ENCODE measurements at places on chromosomes 2 and 18.

- peak; percentile 74 for DNase-seq
These were observed 95.7 kb upstream of the SLC39A10 start for GRCh38 chr2:195561116-195561921.

GRCh38 chr2:169158874-169159273 lies 89.5 kb downstream of the DHRS9 start:
- DNase-seq = no peak

DNA sequence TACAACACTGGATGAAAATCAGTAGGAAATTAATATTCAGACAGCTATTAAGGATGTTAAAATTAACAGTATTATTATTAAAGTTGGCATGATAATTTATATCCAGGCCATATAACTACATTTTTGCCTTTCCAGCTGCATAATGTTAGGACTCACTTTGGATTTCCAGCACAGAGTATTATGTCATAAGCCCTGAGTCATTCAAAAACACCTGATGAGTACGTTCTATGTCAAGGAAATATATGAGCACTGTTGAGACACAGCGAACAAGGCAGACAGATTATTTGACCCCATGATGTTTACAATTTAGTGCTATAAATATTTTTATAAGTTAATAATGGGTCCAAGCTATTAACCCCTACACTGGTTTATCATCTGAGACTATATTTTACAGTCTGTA lies 59.8 kb upstream of the RIT2 start:
- DNase-seq = no peak

DNA sequence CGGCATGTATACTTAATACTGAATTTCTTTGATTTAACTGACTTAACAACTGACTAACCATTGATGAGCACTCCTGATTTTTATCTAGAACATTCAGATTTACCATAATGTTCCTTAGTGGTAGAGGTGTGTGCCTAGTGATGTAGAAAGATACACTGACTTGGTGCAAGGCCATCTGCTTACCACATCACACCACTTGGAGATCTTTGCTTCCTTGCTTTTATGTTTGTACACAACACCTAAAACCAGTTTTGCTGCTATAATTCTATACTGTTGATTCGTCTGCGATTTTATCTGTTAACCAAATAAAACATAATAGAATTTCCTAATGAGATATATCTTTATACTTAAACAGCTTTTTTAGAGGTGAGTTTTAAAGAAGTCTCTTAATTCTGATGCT lies 3.9 kb upstream of the FARP2 start:
- DNase-seq = no peak

DNA sequence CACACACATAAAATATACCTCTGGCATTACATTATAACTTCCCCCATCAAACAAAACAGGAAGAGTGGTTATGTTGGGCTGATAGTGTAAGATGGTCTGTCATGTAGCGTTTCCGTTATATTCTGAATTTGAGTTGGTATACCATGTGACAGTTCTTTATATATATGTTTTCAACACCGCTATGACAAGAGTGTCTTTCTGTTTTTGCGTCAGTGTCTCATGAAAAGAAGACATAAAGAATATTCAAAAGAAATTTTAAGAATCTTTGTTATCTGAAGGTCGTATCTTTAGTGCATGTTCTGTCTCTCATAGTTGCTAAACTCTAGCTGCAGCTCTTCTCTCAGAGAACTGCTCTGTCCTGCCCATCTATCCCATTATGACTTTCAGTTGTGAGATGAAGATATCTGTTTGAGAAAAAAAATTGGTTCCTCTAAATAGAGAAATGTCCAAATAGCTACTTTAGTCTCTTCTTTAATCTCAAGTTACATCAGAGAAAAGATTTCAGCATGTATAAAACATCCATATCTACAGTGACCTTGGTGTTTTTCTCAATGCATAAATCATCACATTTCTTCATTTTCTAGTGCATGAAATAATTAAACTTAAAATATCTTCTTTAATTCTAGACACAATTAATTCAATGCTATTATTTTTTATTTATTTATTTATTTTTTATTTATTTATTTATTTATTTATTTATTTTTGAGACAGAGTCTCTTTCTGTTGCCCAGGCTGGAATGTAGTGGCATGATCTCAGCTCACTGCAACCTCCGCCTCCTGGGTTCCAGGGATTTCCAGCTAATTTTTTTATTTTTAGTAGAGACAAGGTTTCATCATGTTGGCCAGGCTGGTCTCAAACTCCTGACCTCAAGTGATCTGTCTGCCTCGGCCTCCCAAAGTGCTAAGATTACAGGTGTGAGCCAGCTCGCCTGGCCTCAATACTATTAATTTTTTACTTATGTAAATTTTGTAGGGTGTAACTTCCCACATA lies 24.3 kb upstream of the PSME4 start:
- no peak for DNase-seq

DNA sequence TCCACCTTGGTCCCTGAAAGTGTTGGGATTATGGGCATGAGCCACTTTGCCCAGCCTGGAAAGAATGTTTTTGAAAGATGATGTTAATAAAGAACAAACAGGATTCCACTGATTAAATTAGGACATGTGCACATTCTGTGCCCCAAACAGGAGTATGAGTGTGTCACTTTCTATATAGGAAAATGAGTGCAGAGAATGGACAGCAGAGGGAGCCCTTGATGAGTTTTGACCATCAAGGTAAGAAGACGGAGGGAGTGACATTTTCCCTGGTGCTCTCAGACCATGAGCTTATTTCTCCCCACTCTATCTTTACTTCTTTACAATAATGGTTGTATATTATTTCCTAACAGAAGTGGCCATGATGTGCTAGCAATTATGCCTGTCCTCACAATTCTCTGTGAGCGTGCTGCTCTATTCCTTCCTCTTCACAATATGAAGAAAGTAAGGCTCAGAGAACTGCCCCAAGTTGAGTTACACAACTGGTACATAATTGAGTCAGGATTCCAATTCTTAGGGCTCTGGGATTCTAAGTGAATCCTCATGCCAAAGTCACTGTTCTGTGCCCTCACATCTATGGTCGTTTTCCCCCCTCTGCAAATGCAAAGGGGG lies 20.6 kb downstream of the RPL37A start:
- peak; percentile 59 for DNase-seq

DNA sequence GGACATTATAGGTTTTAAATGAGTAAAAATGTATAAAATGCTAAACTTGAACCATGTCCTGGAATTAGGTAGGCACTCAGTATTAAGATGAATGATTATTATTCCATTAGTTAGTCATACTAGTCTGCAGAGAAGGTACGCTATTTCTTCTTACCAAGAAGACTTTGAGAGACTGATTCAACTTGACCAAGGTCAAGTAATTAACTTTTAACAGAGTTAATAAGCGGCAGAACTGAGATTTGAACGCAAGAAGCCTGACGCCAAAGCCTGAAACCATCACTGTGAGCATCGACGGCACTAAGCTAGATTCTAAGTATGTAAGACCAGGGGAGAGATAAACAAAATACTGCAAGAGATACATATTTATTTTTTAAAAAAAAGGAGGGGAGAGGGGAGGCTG lies 2.6 kb downstream of the EVA1A start:
- no peak for DNase-seq

GRCh38 chr2:209661286-209661894 lies 110.2 kb upstream of the UNC80 start:
- no peak for DNase-seq

DNA sequence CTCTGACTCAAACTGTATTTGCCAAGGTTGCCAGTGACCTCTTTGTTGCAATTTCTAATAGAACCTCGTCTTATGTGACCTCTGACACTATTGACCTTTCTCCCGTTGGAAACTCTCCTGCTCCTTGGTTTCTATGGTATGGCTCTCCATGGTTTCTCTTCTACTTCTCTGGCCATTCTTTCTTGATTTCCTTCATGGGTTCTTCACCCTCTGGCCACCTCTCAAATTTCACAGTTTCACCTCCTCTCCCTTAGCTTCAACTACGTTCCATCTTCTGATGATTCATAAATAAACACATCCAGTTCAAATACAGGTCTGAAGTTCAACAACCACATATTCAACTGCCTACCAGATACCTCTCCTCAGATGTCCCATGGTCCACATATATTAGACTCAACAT lies 109.5 kb downstream of the CACNB4 start:
- no peak for DNase-seq

DNA sequence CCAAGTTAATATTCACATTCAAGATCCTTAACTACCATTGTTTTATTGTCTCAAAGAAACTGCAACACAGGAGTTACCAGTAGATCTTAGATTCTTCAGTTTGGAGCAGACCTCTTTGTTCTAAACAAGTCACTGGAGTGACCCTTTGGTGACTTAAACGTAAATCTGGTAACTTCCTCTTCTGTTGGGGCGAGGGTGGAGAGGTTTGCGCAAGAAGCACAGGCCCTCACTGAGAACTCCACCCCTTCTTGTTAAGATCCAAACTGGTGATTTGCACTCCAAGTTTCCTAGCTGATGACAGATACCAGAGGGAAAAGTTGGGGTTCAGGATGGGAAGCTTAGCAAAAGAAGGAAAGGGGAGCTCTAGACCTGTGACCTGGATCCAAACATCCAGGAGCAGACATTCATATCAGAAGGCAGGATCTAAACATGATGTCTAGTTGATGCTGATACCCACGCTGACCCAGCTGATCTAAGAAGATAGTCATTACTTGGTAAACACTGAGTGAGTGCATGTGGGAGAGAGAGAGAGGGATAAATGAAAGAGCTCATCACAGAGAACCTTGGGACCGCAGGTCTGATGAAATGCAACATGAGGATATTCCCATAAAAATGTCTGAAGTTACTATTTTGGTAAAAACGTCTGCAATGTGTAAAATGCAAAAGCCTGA lies 256.0 kb downstream of the CDH20 start:
- DNase-seq = no peak

- DNase-seq = no peak
These were observed 90.9 kb downstream of the ANKRD44 start for GRCh38 chr2:197219636-197220035.

DNA sequence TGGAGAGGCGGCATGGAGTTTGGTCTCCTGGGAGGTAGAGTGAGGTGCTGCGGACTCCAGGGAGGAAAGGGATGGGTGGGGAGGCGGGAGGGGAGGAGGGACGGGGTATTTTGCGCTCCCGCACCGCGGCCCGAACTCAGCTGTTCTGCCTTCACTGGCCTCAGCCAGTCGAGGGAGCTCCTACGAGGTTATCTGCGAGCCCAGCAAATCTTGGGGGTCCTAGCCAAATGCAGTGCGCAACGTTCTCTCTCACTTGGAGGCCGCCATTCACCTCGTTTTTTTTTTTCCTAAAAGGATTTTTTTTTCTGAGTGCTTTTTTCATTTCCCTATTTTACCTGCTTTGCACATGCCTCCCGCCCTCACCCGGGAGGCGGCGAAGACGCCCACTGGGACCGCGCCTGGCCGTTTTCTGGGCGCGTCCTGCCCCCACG lies 877 bp upstream of the BCL2L11 start:
- no peak for DNase-seq

- DNase-seq = no peak
These were observed 37.8 kb downstream of the PSTPIP2 start for GRCh38 chr18:46034230-46034629.

DNA sequence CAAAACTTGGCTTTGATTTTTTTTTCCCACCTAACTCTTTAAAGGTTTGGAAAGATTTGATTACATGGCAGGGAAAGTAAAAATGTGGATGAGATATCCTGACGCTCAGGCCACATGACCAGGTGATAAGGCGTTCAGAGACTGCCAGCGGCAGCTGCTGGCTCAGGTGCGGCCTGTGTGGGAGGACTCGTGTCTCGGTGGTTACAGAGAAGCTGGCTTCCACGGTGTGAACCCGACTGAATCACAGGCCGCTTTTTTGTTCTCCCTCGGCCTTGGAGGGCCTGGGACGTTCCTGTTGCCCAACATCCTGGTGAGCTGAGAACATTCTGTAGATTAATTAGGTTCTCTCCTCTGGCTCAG lies 124.2 kb upstream of the ZNF516 start:
- DNase-seq = peak; percentile 78
